ENCODE measurements at places on chromosomes 7 and 10. TPM values are rescaled to one million over a fixed set of nuclear protein-coding genes. Genes with fewer than 3 reads are reported as not detected.
A peak's percentile ranks its signal among the peaks of the same experiment; 100 is the strongest.

DNA sequence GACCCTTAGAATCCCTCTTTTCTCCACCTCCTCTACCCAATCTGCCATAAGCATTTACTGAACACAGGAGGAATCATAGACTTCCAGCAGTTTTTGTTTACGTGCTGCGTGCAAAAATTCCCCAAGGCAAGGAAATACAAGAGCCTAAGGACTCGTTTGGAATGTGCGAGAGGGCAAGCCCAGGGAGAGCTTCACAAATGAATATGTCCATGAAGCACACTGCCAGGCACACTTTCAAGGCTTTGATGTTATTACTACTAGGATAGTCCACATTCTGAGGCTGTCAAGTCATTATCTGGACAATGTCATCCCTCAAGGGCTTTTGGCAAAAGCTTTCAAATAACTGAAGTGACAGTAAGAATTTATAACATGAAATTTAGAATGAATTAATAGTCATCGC is 214.7 kb upstream of the TBX20 start:
- H3K4me3 ChIP-seq: no peak overlapping the region
- H3K27ac ChIP-seq: no peak overlapping the region
- no peaks in the 10 kb centered on the region for H3K4me1 ChIP-seq
- H3K27me3 ChIP-seq: peaks cover 4% of the 10 kb centered on the region
- no peaks in the 10 kb centered on the region for H3K36me3 ChIP-seq
- no peak for DNase-seq

CLDN4 gene
- total RNA-seq: 0.20 TPM

- H3K27me3 ChIP-seq: no peaks in the 10 kb centered on the region
- no peaks in the 10 kb centered on the region for H3K4me1 ChIP-seq
- no peaks in the 10 kb centered on the region for H3K36me3 ChIP-seq
- no peak overlapping the region for H3K27ac ChIP-seq
Measured at GRCh38 chr7:33610918-33611317, 294.4 kb upstream of the BMPER start.

- H3K4me3 ChIP-seq: no peak overlapping the region
- no peaks in the 10 kb centered on the region for H3K4me1 ChIP-seq
- no peaks in the 10 kb centered on the region for H3K27me3 ChIP-seq
- no peak for DNase-seq
- H3K27ac ChIP-seq: no peak overlapping the region
Measured at GRCh38 chr7:80781146-80781545, 137.7 kb downstream of the SEMA3C start.

ACTL6B gene
- total RNA-seq: not detected

GPR37 gene
- total RNA-seq: not detected

IGFBP3 gene
- 0.39 TPM for total RNA-seq

SEMA3A gene
- total RNA-seq: 0.21 TPM

FAM25C gene
- not detected for total RNA-seq

GRCh38 chr10:119872860-119873681 is 428 bp upstream of the MCMBP start:
- peak; percentile 96 for DNase-seq
- H3K4me1 ChIP-seq: peaks cover 17% of the 10 kb centered on the region
- peak overlapping the region; percentile 72 for H3K4me3 ChIP-seq
- peak overlapping the region; percentile 65 for H3K27ac ChIP-seq
- H3K36me3 ChIP-seq: no peaks in the 10 kb centered on the region

GRCh38 chr7:3345699-3346481 is 44.8 kb downstream of the SDK1 start:
- H3K27me3 ChIP-seq: no peaks in the 10 kb centered on the region
- no peak overlapping the region for H3K27ac ChIP-seq
